ENCODE measurements at places on chromosomes 3 and 15. TPM values are rescaled to one million over a fixed set of nuclear protein-coding genes. Genes with fewer than 3 reads are reported as not detected.

DNA sequence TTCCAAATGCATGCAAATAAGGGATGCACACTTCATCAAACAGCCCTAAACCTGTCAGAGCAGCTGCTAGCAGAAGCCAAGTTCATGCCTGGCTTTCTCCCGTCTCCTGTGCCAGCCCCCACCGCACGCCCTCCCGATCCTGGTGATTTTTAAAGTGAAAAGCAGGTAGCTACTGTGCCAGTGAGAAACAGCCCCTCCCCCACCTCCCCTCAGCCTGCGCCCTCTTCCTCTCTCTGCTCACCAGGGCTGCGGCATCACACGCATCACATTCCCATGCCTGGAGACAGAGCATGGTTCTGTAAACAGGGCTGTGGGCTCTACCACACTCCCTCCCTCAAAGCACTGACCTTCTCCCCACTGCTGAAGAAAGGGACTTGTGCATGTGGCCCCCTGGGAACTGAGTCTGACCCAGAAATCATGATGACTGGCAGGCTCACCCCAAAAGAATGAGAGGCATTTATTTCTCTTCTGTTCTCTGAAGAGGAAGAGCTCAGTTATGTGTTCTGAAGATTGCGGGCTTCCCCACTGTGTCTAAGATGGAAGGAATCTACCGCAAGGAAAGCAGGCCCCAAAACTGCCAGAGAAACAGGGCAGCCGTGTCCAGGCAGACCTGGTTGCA is 14.5 kb upstream of the SLC6A1 start:
- peaks cover 6% of the 10 kb centered on the region for H3K4me1 ChIP-seq
- no peak overlapping the region for H3K27ac ChIP-seq
- no peak for DNase-seq
- no peak overlapping the region for H3K4me3 ChIP-seq
- no peaks in the 10 kb centered on the region for H3K36me3 ChIP-seq

LRRIQ4 gene
- 0.12 TPM for total RNA-seq

GRCh38 chr3:64655160-64655559 is 32.6 kb downstream of the ADAMTS9 start:
- H3K27me3 ChIP-seq: no peaks in the 10 kb centered on the region
- H3K36me3 ChIP-seq: no peaks in the 10 kb centered on the region
- no peaks in the 10 kb centered on the region for H3K4me1 ChIP-seq
- DNase-seq: no peak
- H3K4me3 ChIP-seq: no peak overlapping the region

DNA sequence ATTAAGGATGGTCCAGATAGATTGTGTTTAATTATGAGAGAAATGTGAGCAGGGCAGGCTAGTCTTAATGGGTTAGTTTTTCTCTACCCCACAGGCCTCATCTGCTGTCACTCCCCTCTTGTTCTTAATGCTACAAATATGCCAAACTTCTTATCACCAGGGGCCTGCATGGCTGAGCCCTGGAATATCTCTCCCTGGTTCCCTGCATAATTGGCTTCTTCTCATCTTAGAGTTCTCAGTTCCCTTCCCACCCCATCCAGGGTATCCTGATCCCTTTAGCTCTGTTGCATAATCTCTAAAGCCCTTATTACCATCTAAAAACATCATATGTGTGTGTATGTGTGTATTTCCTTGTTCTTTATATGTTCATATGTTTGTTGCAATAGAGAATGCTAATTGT is 279.6 kb downstream of the LSAMP start:
- no peaks in the 10 kb centered on the region for H3K27me3 ChIP-seq
- H3K36me3 ChIP-seq: no peaks in the 10 kb centered on the region
- no peak overlapping the region for H3K27ac ChIP-seq
- no peaks in the 10 kb centered on the region for H3K4me1 ChIP-seq

- H3K4me1 ChIP-seq: no peaks in the 10 kb centered on the region
- peaks cover 2% of the 10 kb centered on the region for H3K27me3 ChIP-seq
- H3K27ac ChIP-seq: no peak overlapping the region
Observed at GRCh38 chr3:31724651-31725050, 191.9 kb downstream of the STT3B start.

DNA sequence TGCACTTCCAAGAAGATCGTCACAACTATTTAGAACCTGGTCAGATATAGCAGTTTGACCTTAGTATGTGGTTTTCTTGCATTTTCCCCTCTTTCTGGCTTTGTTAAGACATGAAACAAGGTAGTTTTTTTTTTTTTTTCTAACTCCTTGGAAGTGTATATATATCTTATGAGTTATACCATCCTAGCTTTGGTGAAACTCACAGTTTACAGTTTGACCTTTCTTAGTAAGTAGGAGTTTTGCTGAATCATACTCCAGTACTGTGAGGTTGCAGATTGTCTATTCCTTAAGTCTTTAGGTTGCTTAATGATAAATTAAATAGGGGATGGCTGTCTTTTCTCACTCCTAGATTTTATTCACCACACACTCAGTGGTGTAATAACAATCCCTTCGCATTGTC is 325.0 kb downstream of the RBMS3 start:
- no peaks in the 10 kb centered on the region for H3K4me1 ChIP-seq
- H3K36me3 ChIP-seq: no peaks in the 10 kb centered on the region
- no peak overlapping the region for H3K27ac ChIP-seq
- no peak overlapping the region for H3K4me3 ChIP-seq
